ENCODE measurements at places on chromosomes 11 and 22.

GRCh38 chr22:24137595-24137994 lies 43.7 kb upstream of the SUSD2 start:
- no peak for DNase-seq

GRCh38 chr11:90453525-90453924 lies 230.7 kb upstream of the CHORDC1 start:
- DNase-seq = no peak

DNA sequence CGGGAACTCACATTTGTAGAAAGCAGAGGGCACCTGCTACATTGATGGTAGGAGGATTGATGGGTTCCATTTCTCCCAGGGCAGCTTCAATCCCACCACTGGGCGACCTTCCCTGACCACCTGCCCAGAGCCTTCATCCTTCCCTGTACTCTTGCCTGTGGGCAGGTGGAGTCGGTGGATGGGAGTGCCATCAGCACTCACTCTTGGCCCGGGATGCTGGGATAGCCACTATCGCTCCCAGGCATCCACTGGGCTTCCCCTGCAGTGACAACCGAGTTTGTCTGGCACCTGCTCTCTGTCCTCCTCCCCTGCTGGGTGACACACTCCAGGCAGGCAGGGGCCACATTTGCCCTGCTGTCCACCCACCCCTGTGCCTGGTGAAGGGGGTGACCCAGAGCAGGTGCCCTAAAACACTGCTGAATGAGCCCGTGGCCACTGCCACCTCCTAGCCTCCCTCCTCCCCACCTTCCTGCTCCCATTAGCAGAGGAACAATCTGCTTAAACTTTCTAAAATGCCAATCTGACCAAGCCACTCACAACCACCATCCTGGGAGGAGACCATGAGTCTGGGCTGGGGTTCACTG lies 604.7 kb downstream of the TBC1D22A start:
- DNase-seq = no peak

DNA sequence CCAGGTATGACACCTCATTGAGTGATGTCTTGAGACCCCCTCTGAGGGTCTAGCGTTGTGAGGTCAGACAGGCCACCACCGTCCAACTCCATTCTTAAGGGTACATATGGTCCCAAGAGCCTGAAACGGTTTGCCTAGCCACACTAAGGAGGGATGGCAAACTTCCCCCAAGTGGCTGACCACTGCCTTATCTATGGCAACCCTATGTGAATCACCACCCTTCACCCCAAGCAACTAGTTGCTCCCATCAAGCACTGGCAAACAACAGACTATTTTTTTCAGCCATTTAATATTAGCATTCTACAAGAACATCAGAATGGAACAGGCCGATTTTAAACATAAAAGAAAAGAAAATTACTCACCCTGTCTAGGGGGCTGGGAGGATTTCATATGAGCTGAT lies 22.8 kb downstream of the THOC5 start:
- no peak for DNase-seq

DNA sequence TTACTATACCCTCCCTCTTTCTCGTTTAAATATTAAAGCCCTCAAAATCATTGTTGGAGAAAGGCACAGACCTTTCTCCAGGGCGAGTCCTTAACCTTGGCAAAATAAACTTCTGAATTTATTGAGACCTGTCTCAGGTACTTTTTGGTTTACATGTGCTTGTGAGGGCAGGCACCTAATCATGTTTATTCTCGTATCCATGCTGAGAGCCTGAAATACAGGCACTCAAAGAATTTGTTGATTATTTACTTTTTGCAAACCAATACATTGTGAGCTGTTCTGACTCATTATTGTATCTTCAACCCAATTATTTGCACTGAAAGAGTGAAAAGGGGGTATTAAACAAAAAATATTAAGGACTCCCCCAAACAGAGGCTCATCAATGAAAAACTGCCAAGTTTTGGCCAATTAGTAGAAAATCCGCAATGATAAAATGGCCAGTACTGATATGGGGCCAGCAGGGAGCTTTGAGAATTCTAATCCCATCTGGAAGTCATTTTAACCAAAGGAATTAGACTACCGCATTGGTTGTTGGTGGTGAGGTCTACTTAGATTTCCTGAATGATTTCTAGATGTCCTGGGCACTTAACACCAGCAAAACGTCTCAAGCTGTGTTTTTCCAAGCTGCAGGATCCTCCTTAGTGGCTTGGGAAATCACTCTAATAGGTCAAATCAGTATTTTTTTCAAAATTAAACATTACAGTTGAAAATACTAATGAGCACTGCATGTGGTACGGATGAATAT lies 157.3 kb downstream of the SWAP70 start:
- no peak for DNase-seq

GRCh38 chr11:17743808-17744119 lies 9.2 kb downstream of the KCNC1 start:
- DNase-seq = no peak

- no peak for DNase-seq
These were observed 121.5 kb downstream of the APIP start for GRCh38 chr11:34794696-34795095.

DNA sequence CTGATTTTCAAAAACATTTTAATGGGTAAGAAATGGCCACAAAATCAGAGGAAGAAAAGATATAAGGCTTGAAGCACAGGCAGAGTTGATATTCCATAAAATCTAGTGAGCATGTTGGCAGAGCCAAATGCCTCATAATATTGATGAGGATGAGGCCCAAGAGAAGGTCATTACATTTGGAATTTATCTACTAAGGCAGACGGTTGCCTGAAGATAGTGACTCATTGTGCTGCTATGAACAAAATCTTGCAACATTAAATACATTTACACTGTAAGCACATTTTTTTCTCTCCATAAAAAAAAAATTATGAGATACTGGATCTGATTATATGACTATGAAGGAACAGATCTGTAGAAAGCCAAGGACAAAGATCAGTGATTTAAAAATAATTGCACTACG lies 881.4 kb upstream of the CHORDC1 start:
- no peak for DNase-seq

DNA sequence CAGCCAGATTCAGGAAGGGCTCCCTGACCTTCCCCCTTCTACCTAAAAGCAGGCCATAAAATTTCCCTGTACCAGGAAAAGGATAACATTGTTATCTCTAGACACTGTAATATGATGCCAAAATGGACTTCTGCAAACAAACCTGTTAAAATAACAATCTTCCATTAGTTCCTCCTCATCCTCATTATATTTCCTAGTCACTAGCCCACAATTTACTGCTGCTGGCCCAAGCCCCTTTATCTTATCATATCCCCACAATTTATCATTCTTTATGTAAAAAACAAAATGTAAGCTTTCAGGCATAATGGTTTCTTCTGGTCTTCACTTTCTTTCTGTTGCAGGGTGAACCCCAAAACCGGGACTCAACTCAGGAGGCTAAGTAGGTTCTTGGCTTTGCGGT lies 1132.1 kb upstream of the CNTN5 start:
- no peak for DNase-seq

GRCh38 chr11:120689596-120690275 lies 178.2 kb downstream of the GRIK4 start:
- no peak for DNase-seq

DNA sequence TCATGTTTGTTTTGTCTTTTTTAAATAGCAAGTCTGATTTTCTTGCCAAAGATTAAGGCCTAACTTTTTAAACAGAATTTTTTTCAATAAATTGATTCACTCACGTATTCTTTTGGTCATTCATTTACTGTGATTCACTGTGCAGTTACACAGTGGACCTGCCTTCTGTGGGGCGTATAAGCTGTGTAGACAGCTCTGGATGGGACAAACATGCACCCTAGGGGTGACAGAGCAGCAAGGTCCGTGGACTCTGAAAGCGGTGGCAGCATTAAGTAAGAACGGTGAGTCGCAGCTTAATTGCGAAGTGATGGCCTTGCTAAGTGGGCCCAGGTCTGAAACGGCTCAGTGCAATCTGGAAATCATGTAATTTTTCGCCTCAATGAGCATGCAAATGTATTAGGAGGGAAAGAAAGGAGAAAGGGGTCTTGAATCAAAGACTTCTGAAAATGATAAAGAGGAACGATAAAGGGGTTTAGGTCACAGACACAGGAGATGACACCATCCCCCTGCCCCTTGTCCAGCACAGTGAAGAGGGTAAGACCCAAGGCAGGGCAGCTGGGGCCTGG lies 113.1 kb downstream of the SPATA19 start:
- no peak for DNase-seq

GRCh38 chr22:29388759-29389090 lies 355 bp upstream of the AP1B1 start:
- no peak for DNase-seq

DNA sequence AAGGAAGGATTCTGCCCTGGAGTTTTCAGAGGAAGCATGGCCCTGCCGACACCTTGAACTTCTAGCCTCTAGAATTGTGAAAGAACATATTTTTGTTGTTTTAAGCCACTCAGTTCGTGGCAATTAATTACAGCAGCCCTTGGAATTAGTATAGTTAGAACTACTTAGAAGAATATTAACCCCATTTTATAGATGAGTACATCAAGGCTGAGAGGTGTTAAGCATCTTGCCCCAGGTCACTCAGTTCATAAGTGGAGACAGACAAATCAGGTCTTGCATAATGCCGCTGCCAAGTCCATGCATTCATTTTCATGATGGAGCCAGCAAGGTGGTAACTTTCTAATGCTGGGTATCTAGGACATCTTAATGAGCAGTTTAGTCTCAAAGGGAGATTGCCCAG lies 26.6 kb downstream of the LDLRAD3 start:
- DNase-seq = no peak

DNA sequence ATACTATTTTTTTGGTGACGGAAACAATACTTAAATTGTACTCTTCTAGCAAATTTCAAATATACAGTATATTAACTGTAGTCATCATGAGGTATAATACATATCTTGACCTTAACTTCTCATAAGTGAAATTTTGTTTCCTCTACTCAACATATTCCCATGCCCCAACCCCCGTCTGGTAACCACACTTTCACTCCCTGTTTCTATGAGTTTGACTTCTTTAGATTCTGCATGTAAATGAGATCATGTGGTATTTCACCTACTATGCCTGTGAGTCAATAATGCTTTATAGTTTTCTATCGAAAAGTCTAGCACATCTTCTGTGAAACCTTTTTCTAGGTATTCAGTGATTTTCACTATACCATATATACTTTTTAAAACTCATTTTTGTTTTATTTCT lies 663.2 kb downstream of the CNTN5 start:
- DNase-seq = no peak

DNA sequence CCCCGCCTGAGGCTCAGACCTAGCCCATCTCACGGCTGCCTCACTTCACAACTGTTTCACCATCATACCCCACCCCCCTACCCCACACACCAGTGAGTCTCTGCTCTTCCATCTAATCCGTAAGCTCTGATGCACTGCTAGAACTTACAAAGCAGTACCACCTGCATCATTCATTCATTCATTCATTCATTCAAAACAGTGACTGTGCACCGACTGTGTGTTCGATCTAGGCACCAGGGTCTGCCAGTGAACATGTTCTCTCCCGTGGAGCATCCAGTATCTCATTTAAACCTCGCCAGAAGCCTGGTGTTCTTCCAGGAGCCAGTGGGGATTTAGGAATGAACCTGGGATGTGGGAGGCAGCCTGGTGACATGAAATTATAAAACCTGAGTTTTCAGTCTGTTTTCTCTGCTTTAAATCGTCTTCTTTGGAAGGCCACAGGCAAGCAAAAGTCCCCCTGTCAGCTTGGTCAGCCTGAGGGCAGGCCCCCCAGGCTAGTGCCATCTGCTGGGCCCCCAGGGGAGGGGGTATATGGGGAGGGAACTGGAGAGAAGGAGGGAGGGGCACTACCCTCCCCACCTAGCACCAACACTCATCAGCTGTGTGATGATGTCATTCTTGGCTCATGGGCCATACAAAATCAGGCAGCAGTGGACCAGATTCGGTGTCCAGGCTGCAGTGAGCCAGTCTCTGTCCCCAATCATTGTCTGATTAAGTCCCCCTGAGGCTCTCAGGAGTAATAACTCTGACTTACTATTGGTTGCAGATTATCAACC lies 18.4 kb downstream of the TMPRSS6 start:
- DNase-seq = no peak

DNA sequence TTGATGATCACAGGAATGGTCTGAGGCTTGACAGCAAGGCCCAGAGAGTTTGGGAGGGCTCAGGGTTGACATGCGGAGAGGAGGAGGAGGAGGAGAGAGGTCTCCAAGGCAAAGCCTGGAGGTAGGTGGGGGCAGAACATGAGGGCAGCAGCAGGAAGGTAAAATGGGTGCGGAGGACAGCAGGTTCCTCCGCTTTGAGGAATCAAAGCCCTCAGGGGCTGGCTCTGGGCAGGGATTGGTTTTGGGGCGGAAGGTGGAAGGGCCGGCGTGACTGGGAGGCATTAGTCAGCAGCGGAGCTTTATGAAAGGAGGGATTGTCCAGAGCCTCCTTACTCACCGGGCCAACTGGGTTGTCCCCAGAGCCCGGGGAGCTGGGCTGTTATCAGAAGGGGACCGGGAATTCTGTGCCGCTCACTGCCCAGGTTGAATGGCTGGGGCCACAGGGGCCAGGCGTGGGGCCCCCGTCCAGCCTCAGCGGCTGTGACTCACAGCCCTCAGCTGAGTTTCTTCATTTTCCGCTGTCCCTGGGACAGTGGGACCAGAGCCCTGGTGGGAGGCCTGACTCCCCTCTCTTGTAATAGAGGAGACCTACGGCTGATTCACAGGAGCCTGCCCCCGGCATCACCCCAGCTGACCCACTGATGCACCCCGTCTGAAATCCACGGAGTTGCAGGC lies 36.2 kb downstream of the LIF start:
- DNase-seq = no peak

DNA sequence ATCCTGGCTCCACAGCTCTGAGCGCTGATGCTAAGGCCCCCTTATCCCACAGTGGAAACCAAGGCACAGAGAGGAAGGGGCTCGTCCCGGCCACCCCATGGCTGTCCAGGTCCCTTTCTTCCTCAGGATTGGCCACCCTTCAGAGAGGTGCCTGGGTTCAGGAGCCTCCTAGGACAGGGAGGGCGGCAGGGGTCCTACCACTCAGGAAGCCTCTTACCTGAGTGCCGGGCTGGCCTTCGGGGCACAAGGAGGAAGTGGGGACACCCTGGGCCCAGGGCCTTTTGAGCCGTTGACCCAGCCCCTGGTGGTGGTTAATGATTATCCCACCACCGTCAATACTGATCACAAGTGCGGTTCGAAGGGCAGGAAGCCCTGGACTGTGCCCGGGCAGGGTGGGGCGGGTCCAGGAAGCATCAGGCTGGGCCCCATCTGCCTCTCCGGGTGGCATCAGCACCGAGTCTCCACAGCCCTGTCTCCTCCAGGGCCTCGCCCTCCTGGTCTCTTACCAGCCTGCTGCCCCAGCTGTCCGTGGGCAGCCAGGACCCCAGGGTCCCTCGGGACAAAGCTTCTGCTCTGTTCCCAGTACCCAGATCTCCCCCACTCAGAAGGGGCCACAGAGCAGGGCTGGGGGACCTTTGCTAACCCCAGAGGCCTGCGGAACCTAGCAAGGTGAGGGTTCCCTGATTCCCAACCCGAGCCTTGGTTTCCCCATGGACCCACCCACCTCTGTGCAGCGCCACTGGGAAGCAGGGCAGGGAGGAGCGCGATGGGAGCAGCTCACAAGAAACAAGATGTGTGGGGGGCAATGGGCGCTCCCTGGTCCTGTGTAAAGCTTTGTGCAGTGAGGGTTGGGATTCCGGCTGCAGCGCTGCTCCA lies 15.0 kb upstream of the EHD1 start:
- no peak for DNase-seq

- DNase-seq = no peak
These were observed 72.6 kb downstream of the MYO7A start for GRCh38 chr11:77200351-77201268.

Data from T-helper 2 cell (primary cell).